EL (cell line): ENCODE measurements at places on chromosomes 6 and 20.
A peak's percentile ranks its signal among the peaks of the same experiment; 100 is the strongest.

DNA sequence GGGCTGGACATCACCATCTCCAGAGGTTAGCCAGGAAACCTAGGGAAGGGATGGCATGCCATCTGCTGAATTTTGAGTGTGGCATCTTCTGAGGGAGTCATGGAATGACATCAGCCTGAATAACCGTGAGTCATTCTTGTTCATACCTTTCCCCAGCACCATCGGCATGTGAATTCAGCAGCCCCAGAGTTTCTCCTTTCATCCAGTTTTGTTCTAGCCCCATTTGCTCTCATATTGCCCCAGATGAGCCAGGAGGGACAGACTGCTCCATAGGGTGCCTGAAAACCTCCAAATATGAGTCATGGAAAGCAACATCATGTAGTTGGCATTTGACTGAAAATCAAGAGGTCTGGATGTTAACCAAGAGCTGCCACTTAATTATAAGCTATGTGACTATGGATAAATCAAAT is 219.2 kb upstream of the SGK1 start:
- DNase-seq, result peak; percentile 98

- DNase-seq, result no peak
Observed at GRCh38 chr20:34945315-34946077, 10.1 kb downstream of the GSS start.

GRCh38 chr20:62804627-62805154 is at the start of gene OGFR:
TSS of gene OGFR (plus strand) at chr20:62804835. CDS start at chr20:62804860, 25 bp downstream.
- DNase-seq, result peak; percentile 64

GRCh38 chr20:29302979-29303644 is 1954.4 kb upstream of the DEFB115 start:
- DNase-seq, result no peak

DNA sequence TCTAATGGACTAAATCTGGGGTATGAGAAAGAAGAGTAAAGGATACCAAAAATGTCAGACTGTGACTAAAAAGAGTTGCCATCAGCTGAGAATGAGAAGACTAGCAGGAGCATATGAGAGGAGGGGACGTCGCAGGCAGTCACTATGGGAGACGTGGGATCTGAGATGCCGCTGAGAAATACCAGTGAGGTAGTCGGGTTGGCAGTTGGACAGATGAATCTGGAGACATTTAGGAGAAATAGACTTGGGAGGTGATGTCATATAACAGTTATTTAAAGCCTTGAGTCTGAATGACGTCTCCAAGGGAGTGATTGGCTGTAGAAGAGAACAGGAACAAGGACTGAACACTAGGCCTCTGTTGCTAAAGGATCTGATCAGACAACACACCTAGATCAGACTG is 51.5 kb upstream of the TRIM26 start:
- DNase-seq, result peak; percentile 73

GRCh38 chr20:24207803-24208300 is 219.3 kb upstream of the GGTLC1 start:
- DNase-seq, result no peak

DNA sequence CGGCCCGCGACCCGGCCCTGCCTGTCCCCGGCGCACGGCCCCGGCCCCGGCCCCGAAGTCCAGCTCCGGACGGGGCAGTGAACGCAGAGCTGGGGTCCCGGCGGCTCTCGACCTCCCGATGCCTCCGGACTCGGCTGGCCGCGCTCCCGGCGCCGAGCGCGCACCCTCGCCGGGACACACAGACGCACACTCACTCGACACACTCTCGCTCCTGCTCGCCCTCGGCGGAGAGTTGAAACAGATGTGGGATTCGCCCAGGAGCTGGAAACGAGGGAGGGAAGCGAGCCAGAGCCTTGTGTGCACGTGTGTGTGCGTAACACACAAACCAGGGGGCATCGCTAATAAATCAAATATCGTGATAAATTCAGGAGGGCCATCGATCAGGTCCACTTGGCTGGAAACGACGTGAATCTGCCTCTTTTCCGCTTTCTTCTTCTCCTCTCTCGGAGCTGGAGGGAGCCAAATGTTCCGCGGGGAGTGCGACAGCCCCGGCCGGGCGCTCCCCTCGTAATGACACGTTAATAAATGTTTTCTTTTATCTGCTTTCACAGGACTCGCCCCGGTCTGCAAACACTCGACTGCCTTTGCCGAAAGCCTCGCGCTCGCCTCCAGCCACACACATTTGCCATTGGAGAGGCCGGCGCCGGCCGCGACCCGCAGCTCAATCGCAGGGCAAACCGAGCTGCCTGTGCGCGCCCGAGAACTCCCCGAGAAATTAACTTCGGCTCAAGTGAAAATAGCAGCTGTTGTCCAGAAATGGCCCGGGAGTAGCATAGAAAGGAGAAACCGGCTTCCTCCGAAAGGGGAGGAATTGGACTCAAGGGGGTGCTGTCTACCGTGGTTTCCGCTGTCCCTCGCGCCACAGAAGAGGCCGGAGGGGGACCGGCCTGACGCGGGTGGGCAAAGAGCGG is 828 bp upstream of the SULF2 start:
- peak; percentile 84 for DNase-seq

DNA sequence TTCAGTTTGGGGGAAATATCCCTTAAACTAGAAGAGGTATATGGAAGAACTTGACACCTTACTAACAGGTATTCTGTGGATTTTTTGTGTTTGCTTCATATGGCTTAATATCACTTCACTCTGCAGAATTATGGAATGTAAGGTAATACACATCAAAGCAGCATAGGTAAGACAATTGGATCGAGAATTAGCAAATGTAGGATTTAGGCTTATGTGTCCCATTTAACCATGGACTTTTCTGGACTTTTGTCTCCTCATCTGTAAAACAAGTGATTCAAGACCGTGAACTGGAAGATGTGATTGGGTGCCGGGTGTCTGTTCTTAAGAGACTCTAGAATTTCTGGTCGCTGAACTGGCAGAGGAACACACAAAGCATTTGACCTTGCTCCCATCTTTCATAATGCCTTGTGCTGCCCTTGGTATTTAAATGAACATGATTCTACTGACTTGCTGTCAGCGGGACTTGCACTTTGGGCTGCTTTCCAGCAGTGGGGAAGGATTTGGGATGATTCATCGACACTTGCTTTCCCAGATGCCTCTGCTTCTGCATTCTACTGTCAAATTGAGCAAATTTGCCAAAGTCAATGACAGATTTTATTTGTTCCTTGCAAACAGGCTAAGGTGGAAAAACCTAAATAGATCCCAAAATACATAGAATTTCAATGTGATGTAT is 199.8 kb downstream of the PLCB1 start:
- DNase-seq, result peak; percentile 81

DNA sequence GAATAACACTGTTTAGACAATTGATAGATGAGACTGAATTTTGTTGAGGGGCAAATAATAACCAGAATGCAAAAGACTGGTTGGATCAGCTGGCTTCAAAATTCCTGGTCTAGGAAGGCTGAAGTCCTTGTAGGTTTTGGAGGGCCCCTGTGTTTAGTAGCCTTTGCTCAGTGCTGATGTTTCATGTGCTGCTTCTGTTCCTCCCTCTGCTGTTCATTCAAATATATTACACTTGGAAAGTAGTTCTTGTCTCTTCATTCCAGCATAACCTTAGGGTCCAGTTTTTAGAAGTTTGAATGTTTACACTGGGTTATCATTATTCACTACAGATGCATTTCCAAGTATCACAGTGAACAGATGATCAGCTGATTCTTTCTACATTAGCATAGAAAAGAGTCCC is 72.5 kb downstream of the FLRT3 start:
- DNase-seq, result peak; percentile 15

DNA sequence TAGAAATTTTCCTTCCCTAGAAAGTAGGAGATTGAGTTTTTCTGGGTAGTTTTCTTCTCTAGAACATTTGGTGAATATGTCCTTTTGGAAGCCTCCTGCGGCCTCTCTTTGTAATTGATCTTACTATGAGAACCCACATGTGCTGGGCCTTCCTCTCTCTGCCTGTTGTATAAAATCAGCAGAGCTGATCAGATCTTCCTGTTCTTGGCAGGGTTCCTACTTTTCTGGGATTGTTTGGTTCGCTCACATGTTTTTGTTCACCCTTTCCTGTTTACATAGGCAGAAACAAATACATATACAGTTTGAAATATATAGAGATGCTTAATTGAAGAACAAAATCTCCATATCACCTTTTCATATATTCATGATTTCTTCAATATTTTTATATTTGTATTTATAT is 57.8 kb downstream of the IL22RA2 start:
- no peak for DNase-seq

DNA sequence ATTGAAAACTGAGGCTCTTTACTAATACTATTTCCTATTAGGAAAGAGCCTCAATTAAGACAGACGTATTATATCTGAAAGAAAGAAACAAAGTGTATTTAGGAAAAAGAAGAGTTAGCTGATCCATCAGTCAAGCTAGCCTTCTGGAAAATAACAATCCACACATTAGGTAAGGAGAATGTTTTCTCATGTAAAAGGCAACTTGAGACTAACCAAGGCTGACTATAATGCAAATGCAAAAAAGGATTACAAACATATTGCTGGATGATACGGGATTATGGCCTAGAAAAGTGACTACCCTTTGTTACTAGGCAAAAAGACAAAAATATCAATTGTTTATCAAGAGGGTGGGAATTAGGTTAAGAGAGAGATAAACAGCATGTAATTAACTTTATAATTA is 176.9 kb downstream of the RFPL4B start:
- no peak for DNase-seq
